Right ventricle myocardium inferior (tissue), 1 donor: ENCODE measurements at places on chromosomes 11 and 22.

DNA sequence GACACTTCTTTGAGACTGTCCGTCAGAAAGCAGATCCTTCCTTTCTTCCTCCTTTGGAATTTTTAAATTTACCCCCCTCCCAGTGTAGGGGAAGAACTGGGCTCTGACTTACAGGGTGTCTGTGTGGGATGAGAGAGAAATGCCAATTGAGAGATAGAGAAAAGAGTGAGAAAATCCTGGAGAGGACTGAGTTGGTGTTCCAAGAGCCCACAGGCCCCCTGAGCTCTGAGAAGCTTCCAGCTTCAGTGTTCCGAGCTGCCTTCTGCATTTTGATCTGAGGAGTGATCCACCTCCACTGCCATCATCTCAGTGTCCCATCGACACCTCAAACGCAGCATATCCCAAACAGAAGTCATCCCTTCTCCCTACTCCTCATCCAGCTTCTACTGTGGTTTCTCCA lies 70.7 kb upstream of the GRK3 start:
- DNase-seq: no peak

DNA sequence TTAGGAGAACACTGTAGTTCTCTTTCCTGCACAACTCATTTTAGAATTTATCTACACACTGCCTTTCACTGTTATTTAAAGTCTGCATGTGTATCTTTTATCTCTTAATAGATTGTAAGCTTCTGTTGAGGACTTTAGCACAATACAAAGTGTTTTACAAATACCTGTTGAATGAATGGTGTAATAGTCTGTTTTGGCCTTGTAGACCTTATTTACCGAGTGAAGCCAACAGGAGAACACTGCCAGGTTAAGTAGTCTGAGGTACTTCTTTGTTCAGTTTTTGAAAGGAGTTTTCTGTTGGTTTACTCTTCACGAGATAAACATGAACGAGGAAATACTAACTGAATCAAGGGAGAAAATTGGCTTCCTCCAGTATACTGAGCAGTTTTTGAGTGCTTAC lies 31.0 kb downstream of the SIK2 start:
- no peak for DNase-seq

DNA sequence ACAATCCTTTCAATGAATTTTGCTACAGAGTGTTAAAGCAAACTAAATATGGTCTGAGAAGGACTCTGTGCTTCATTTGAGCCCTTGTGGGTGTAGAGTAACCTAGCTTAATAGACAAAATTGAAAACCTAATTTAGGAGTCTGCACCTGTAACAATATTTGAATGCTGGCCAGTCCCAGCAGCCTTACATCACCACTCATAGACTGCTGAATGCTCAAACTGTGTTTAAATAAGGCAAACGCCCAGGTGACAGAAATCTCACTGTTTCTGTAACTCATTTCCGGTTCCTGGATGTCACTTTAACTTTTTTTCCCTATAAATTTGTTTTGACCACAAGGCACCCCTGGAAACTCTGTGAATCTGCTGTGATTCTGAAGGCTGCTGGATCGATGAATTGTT lies 45.5 kb upstream of the GLYATL1B start:
- DNase-seq: no peak

GRCh38 chr22:43467216-43467940 lies 55.6 kb downstream of the MPPED1 start:
- DNase-seq: no peak

DNA sequence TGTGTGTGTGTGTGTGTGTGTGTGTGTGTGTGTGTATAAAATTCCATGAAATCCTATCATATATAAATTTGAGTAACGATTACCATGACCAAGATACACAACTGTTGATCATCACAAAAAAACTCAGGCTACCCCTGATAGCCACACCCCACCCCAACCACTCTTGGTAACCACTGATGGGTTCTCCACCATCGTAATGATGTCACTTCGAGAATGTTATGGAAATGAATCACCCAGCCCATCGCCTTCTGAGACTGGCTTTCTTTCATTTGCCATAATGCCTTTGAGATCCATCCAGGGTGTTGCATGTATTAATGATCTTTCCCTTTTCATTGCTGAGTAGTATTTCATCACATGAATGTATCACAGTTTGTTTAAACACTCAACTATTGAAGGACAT lies 496.0 kb downstream of the MIAT start:
- no peak for DNase-seq

DNA sequence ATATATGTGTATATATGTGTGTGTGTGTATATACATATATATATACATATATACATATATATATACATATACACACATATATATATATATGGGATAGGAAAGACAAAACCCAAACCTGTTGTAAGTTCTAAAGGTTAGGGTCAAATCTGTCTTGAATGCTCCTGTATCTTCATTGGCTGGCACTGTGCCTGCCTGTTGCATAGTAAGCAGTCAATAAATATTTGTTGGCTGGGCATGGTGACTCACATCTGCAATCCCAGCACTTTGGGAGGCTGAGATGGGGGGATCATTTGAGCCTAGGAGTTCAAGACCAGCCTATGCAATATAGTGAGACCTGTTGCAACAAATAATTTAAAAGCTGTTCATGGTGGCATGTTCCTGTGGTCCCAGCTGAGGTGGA lies 205.4 kb downstream of the DBX1 start:
- DNase-seq: no peak

DNA sequence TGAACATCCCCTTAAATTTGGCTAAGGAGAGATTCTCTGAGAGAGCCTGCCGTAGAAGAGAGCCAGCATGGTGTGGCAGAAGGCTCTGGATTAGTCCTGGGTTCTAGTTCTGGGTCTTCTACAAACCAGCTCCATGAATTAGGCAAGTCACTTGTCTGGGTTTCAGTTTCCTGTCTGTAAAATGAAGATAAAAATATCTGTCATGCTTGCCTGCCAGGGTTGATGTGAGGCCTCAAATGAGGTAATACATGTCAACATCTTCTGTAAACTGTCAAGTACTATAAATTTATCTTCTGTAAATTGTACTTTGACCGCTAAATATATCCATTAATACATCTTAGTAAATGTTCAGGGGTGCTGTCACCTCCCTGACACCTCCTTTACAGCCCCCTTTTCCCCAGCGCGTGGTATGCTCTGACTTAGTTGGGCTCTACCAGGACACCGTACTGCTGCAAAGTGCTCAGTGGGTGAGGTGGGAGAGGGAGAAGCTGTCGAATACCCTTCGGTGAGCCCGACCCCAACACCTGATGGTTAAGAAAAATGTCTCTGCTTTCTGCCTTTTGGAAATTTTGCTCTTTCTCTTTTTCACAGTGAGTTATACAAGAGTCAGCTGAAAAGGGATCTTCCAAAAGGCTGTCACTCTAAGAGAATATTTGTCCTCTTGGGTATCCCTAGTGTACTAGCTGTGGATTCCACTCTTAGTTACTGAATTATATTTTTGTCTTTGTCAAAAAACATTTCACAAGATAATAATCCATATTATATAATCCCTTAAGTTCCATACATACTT lies 15.0 kb downstream of the RBX1 start:
- no peak for DNase-seq

DNA sequence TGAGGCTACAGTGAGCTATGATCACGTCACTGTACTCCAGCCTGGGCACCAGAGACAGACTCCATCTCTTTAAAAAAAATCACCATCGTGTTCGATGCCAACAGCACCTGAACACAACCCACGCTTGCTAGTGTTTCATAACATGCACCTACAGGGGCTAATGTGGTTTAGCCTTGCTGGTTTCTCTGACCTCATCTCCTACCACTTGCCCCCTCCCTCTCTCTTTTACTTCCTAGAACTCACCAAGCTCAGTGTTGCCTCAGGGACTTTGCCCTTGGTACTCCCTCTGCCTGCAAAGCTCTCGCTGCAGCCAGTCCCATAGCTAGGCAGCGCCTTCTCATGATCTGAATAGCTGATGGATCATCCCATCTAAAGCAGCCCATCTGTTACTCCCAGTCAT lies 99.8 kb downstream of the FBXO7 start:
- DNase-seq: no peak

GRCh38 chr22:41092847-41093411 lies 537 bp downstream of the EP300 start:
- DNase-seq: peak; percentile 76

DNA sequence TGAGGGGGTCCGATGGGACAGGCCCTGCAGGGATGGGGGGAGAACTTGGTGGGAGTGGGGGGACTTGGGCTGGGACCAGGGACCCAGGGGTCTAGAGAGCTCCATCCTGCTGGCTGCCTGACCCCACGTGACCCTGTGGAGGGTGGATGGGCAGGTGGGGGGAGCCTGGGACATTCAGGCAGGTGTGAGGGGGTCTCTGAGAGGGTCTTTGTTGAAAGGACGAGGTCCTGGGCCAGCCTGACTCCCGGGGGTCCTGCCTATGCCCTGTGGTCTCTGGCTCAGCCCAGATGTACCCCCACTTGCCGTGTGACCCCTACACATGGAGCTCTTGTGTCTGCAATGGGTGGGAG lies 7.5 kb downstream of the LRRC56 start:
- DNase-seq: no peak

- peak; percentile 23 for DNase-seq
Measured at GRCh38 chr22:48707763-48708557, 1119.7 kb downstream of the BRD1 start.

GRCh38 chr22:19770349-19771220 lies 10.0 kb downstream of the TBX1 start:
- peak; percentile 27 for DNase-seq

DNA sequence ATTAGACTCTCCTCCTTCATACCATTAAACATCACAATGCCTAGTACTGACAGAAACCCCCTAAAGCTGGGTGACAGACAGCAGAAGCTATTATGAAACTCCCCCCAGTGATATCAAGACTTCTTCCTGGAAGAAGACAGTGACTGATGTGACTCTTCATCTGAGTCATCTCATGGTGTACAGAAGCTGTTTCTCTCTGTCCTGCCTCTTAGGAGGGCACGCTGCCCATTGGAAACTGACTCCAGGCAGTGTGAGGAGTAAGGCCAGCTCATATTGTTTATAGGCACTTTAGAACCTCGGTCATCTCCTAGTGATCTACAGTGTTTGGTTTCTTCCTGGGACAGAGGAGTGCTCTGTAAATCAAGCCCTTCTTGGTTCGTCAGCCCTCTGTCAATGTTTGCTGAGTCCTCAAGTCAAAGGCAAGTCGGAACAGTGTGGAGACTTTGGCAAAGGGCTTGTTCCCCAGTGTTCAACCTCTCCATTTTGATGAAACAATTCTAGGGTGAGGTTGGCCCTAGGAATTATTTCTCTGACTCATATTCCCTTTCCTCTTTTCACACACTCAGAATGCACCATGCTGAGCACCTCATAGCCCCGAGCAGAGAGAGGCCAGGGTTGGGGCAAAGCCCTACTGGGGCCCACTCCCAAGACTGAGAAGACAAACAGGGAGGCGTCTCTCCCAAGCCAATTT lies 172.5 kb upstream of the TMEM45B start:
- DNase-seq: no peak

DNA sequence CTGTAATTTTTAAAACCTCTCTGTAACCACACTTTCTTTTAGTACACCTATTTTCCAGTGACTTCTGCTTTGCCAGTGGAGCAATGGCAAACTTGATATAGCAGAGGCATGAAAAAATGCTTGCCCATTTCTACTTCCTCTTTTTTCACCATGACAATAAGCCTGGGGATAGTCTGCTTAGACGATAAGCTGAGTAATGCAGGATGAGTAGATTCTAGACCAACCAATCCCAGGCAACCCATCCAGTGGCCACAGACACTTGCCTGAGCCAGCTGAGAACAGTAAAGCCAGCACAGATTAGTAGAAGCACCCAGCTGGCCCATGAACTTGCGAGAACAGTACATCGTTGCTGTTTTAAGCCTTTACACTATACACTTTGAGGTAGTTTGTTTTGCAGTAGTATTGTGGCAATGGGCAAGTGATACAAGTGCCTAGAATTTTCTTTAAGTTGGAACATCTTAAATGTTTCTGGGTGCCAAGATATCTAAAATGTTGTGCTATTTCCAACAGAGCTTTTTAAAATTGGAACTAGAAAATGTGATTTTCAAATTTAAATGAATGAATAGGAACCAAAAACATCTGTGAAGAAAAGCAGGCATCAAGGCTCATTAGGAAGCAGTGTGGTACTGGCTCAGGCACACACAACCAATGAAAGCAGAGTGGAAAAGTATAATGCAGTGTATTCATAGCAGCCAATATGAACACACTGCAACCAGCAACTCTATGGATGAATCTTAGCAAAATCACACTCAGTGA lies 37.7 kb downstream of the DDI1 start:
- peak; percentile 25 for DNase-seq

DNA sequence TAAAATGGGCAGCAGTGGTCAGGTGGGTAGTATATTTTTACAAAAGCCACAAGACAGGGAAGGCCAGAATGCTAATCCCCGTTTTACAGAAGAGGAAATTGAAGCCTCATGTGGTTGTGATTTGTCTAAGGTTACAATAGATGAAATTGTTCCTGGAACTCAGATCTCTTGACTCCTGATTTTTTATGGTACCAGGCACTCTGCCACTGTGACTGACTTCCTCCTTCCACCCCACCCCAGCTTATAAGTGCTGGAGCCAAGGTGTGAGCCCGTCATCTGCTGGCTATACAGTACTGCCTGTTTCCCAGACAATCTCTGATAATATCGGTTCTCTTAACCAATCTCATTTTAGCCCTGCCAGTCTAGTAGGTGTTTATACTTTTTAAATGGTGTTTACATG lies 1.9 kb downstream of the SLC5A1 start:
- DNase-seq: no peak

DNA sequence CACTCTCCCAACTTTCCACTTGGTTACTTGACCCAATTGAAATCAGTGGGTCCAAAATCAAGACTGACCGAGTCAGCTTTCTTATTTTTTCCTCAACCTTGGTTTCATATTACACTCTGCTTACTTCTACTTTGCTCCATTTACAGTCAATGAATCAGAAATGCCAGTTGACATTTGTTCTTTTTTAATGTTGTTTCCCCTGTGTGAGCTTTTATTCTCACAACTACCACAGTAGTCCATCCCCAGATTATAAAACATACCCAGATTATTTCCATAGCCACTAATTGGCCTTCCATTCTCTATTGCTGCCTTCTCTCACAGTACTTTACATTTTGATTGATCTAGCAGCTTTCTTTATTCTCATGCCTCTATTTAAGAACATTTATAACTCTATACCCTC lies 50.0 kb downstream of the DNAJC24 start:
- no peak for DNase-seq
